ENCODE measurements at places on chromosomes 1 and 21. TPM values are rescaled to one million over a fixed set of nuclear protein-coding genes. Genes with fewer than 3 reads are reported as not detected.

SHISAL2A gene
- total RNA-seq: not detected

LCE1D gene
- total RNA-seq: not detected

GBP7 gene
- total RNA-seq: not detected

INAVA gene
- total RNA-seq: under 0.01 TPM

SHC1 gene
- total RNA-seq: 143 TPM

ENAH gene
- 97.4 TPM for total RNA-seq

KRTAP7-1 gene
- total RNA-seq: not detected

MYOC gene
- total RNA-seq: 1.3 TPM

TRIM46 gene
- 3.5 TPM for total RNA-seq

CSF3R gene
- total RNA-seq: under 0.01 TPM

OR2L2 gene
- not detected for total RNA-seq

OR6K3 gene
- total RNA-seq: not detected

GBP3 gene
- 32.5 TPM for total RNA-seq

ILDR2 gene
- not detected for total RNA-seq

PPP1R15B gene
- 8.1 TPM for total RNA-seq

OR2M3 gene
- total RNA-seq: not detected

S100B gene
- total RNA-seq: not detected

FMO2 gene
- total RNA-seq: 1.3 TPM

ASTN1 gene
- under 0.01 TPM for total RNA-seq

TBX15 gene
- total RNA-seq: not detected

CENPL gene
- total RNA-seq: 3.9 TPM

PDE4DIP gene
- total RNA-seq: 121 TPM

SH3BGR gene
- 2.7 TPM for total RNA-seq

FCRL2 gene
- total RNA-seq: not detected

LPGAT1 gene
- 16.1 TPM for total RNA-seq

KLHDC8A gene
- not detected for total RNA-seq

TNFSF18 gene
- not detected for total RNA-seq

MYBPH gene
- 0.26 TPM for total RNA-seq

IGSF9 gene
- not detected for total RNA-seq

RGS13 gene
- not detected for total RNA-seq

SLC9C2 gene
- total RNA-seq: not detected

PIGR gene
- total RNA-seq: not detected

NBPF4 gene
- not detected for total RNA-seq

SLC45A1 gene
- 2.6 TPM for total RNA-seq

EVA1C gene
- total RNA-seq: 2.9 TPM

LRRC53 gene
- total RNA-seq: not detected

TNFRSF25 gene
- 4.3 TPM for total RNA-seq

TSPAN1 gene
- total RNA-seq: not detected
